ENCODE measurements at places on chromosomes 12 and 14.

DNA sequence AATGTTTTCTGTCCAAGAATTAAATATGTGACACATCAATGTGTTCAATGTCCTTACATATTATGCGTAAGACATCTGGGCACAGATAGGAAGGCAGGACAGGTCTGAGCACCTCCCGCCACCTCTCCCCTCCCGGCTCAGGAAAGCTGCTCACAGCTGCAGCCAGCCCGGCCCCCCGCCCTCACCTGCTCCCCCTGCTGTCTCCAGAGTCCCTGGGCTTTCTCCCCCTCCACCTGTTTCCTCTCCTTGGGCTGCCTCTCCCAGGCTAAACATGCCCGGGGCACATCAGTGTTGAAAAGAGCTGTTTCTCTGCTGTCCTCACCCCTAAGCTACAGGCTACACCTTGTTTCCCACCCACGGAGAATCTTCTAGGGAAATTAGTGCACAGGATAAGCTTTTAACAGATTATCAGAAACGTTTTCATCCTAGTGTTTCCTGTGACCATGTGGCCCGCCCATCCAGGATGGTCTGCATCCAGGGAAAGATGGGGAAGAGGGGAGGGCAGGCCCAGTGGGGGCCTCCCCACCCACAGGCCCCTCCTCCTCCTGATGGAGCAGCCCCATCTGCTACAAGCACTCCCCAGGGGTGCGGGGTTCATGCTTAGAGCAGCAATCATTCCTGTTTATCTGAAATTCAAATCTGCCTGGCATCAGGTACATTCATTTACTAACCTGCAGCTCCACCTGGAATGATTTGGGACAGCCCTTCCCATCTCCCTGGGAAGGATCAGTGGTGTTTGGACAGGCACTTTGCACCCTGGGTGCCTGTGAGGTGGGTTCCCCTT is 273.8 kb upstream of the SFSWAP start:
- DNase-seq: no peak

GRCh38 chr14:23895480-23895879 is 58.1 kb upstream of the DHRS4 start:
- DNase-seq: no peak

- DNase-seq: no peak
These were observed 4.3 kb upstream of the BRMS1L start for GRCh38 chr14:35821564-35822411.

- no peak for DNase-seq
These were observed 64.2 kb downstream of the CMAS start for GRCh38 chr12:22110176-22110575.

DNA sequence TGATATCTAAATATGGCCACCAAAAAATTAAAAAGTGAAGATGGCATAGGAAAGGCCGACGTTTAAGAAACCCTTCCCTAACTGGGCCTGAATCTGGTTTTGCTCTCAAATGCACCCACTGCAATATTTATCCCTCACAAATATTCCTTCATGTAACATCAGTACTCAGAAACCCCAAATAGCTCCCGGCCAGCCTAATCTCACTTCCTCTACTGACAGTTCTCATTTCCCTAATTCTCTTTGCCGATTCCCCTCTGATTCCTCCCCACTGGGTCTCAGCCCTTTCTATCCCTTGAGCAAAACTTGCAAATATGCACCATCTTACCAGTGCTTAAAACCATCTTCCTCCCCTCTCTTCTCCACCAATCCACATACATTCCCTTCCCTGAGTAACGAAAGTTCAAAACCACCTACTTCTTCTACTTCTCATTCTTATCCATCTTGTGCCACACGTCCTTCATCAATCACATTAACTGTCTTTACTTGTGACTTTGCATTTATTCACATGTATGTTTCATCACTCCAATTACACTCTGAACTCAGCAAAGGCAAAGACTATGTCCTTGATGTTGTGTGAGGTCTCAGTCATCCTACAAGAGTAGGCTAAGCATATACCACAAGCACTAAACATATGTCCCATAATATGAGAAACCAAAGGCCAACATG is 23.1 kb downstream of the KCNK10 start:
- DNase-seq: no peak

DNA sequence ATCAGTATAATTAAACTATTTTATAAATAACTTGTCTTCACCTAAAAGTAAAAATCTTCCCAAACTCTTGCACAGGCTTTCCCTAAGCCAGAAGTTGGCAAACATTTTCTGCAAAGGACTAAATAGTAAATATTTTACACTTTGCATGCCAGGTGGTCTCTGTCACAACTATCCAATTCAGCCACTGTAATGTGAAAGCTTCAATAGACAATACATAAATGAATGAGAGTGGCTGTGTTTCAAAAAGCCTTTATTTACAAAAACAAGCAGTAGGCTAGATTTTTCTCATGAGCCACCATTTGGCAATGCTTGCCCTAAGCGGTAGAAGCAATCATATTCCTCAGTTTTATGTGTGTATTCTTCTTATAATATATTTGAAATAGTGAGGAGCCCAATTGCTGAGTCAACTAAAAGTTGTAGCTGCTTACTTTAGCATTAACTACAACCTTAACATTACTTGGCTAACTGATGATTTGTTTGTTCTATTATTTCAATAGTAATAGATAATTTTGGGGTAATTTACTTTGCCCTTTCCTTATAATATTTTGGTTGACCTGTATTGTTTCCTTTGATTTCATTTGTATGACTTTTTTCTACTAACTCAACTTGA is 236.0 kb upstream of the SYT1 start:
- DNase-seq: no peak

GRCh38 chr14:105665247-105665950 is 139.0 kb downstream of the TMEM121 start:
- no peak for DNase-seq

- no peak for DNase-seq
These were observed 309.4 kb downstream of the MDGA2 start for GRCh38 chr14:47366006-47366405.

DNA sequence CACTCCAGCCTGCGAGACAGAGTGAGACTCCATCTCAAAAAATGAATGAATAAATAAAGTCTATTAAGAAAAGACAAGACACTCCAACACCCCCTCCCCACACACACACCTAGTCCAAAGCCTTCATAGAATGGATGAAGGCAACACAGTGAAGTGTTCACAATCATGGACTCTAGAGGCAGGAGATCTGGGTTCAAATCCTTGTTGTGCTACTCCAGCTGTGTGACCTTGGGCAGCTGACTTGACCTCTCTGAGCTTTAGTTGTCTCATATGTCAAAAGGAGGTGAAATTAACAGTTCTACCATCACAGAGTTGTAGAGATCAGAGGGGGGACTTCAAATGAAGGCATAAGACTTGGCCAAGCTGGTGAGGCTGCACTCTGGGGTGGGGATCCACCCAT is 95.8 kb upstream of the MAP1LC3B2 start:
- DNase-seq: no peak

DNA sequence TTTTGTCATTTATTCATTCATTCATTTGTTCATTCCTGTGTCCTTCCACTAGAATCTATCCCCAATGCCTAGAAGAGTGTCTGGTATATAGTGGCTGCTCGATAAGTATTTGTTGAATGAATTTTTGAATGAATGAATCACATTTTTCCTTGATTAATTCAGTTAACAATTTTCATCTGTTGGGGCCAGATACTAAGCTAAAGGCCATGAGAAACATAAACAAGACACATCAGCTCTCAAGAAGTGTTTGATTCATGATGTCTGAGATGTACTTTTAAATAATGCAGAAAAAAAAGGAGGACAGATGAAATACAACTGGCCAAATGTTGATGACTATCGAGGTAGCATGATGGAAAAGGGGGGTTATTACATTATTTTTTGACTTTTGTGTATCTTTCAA is 48.1 kb upstream of the TMED10 start:
- DNase-seq: no peak

DNA sequence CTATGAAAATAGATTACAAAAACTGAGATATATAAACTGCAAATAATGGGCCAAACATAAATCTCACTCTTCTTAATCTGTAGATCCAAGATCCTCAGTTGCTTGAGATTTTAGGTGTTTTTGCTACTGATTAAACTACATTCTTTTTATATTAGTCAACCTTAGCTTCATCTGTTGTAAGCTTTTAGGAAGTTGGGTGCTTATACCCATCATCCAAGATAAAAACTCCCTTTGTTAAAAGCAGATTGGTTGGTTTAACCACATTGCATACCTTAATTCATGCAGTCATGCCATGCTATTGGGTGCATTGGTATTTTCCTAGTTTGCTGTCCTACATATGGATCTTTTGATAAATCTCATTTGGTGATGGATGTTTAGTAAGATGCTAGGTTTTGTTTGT is 46.2 kb upstream of the DIP2B start:
- DNase-seq: no peak

Measured in thymus (tissue), 14 donors.